NCI-H510A (cell line): ENCODE measurements at places on chromosomes 13 and 19.

GRCh38 chr13:86710013-86710412 lies 910.8 kb upstream of the SLITRK6 start:
- DNase-seq = no peak

DNA sequence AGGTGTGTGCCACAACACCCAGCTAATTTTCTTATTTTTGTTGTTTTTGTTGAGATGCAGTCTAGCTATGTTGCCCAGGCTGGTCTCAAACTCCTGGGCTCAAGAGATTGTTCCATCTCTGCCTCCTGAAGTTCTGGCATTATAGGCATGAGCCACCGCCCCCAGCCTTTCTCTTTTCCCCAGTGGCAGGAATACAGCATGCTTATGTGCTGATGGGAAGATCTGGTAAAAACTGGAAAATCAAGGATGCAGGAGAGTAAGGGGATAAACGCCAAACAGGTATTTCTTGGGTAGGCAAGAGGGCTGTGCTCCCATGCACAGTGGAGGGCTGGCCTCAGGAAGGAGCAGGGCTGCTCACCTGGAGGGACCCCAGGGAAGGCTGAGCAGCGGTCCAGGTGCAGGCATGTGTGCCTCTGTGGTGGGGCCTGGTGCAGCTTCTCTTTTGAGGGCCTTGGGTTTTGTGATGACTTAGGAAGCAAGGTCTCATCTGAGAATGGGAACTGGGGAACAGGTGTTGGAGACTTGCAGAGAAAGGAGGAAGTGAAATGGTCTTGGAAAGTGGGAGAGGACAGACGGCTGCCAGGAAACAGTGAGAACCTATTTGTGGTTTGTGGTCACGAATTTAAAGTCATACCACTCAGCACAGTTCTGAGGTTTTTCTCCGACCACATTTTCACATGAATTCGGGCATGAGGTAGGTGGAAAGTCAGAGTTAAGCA lies 106.5 kb downstream of the TEX26 start:
- no peak for DNase-seq

DNA sequence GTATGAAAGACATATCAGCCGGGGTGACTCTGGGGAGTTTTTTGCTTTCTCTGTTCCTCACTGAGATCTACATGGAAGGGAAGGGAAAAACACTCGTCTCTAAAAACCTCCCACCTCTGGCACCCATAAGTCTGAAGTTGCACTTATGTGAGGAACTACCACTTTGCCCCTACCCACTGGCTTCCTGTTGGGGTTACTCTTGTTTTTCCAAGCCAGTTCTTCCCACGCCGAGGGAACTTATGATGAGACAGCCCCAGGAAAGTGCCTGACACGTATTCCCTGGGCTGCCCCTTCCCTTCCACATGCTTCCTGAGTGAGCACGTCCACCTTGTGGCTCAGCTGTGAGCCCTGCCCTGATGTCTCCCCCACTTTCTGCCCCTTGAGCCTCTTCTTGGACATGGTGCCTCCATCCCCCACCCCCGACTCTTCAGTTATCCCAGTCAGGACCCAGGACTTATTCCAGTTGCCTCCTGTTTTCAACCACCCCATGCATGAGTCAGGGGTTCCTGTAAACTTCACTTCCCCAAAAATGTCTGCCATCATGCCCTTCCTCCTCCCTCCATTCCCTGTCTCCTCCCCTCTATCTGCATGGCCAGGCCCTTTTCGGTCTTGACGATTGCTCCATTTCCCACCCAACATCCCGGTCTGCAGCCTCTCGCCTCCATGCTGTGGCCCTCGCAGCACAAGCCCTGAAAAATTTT lies 5.1 kb upstream of the SIGLEC7 start:
- DNase-seq = no peak

- no peak for DNase-seq
Measured at GRCh38 chr13:70108356-70109105, at the start of gene KLHL1. KLHL1 (minus strand) TSS chr13:70108452; CDS start chr13:70107699, 753 bp downstream.

- no peak for DNase-seq
Measured at GRCh38 chr19:30154410-30154809, 212.4 kb downstream of the URI1 start.

DNA sequence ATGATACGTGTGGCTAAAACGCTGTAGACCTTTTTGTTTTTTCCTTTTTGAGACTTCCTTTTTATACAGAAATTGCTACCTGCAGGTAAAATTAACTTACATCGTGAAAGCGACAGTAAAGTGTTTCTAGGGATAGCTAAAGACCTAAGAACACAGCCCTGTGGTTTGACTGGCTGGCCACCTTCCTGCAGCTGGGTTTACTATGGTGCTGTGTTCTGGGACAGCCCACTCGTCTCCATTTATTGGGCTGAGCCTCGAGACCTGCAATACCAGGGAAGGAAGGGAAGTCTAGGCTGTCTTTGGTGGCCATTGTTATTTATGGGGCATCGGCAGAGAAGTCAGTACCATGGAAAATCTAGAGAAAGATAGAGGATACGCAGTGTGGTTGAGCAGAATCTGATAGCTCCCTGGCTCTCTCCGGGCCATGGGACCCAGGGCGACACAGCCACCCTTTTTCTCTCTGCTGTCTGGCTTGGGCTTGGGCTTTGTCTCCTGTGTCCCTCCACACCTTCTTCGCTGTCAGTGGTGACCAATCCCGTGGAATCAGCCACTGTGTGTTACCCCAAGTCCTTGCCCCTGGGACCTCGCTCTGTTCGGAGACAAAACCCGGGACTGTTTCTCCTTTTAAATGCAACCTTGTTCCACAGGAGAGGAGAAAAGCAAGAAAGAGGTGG lies 30.9 kb downstream of the ACTN4 start:
- no peak for DNase-seq

- no peak for DNase-seq
Measured at GRCh38 chr19:54158812-54159351, 639 bp downstream of the LENG1 start.

DNA sequence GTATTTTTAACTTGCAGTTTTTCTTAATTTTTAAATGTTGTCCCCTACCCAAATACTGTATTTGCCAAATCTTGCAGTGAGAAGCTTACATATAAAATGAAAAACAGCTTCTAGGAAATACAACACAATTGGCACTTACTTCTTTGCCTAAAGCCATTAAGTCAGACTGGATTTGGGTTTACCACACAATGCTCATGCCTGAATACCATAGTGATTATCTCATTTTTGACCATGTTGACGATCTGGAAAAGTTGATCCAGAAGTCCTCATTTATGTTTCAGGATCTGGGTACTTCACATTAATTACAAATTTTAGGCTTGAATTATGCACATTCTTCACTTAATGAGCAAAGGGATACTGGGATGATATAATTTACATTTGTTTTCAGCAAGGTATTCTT lies 2.4 kb downstream of the RNF6 start:
- DNase-seq = no peak

DNA sequence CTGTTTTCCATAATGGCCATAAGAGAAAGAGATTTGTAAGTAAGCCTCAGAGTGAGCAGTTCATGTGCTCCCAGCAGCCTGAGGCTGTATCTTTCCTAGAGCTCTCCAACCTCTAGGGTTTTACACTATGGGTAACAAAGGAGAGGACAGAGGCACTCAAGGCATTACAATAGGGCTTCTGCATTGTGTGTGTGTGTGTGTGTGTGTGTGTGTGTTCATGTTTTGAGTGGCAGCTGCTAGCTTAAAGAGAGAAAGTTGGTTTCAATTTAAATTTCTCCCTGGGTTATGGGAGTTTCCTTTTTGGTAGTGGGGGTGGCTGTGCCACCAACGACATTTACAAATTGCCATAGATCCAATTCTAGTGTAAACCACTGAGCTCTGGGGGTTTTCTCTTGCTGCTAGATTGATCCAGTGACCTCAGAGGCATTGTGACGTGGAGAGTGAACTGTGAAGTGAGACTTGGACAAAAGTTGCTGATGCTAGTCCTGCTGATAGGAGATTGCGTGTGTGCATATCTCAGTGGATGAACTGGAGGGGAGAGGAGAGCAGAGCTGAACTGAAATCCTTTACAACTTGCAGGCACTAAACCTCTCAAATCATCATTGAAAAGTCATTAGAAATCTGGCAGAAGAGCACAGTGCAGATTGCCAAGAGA lies 67.2 kb upstream of the OLFM4 start:
- DNase-seq = no peak
